DMS79 treated with DMSO at 0.1 percent for 48 hours (cell line): ENCODE measurements at places on chromosomes 12 and 14.

DNA sequence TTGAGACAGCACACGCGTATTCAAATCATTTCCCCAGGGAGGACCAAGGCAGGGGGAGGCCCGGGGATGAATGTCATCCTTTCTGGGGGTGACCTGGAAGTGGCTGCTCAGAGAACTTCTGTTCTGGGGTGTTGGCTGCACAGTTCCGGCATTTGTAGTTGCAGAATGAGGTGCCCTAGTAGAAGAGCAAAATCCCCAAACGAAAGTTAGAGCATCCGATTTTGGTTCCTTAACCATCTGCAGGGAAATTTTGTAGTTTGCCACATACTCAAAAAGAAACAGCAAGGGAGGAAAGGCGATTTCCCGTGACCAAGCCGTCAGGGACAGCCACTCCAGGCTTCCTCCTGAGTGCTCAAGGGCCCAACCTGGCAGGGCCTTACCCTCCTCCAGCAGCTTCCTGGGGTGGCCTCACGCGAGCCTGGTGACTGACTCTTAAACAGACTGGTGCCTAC lies 13.0 kb upstream of the TRAF3 start:
- DNase-seq = peak; percentile 54

DNA sequence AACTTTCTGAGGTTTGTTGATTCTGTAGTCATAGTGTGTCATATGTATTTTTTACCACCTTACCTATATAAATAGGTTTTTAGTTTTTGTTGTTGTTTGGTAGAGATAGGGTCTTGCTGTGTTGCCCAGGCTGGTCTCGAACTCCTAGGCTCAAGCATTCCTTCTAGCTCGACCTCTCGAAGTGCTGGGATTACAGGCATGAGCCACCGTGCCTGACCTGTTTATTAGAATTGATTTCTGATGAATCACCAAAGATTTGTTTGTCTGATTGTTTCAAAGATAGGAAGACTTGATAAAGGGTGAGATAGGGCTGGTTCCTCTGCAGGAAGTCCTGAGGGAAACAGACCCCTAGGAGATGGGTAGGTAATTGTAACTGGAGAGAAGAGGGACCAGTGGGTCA lies 481.6 kb downstream of the PCNX1 start:
- DNase-seq = no peak

- no peak for DNase-seq
Observed at GRCh38 chr12:47164724-47165439, 85.1 kb upstream of the AMIGO2 start.

GRCh38 chr12:51449580-51450246 lies 25.1 kb downstream of the SLC4A8 start:
- no peak for DNase-seq

- DNase-seq = no peak
Observed at GRCh38 chr12:30755395-30755762, 628 bp upstream of the CAPRIN2 start.

DNA sequence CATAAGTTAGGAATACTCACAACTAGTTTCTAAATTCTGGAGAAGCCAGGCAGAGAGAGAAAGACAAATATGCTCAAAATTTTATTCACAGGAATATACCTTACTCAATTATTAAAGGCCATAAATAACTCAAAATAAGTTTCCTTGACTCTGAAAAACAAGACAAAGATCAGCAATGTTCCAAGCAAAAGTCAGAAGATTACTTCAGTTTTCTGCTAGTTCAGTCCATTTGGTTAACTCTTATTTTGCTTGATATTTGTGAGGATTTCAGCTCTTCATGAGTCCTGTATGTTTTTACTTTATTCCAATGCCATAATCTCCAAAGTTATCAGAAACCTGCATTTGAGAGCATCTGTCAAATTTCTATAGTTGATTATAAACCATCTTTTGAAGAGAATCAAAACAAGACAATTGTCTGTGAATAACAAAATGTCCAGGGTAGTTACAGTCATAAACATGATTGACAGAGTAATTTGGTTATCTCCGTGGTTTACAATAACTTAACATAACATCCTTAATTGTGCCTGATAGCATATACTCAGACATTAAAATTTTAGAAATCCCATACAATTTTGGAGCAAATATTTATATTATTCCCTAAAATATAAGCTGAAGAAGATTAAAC lies 17.1 kb downstream of the ASCL4 start:
- DNase-seq = no peak

GRCh38 chr14:100359881-100360280 lies 36.7 kb downstream of the SLC25A47 start:
- DNase-seq = no peak

GRCh38 chr12:93616584-93617101 lies 44.2 kb downstream of the SOCS2 start:
- no peak for DNase-seq

- DNase-seq = no peak
Observed at GRCh38 chr12:54564768-54565167, 15.4 kb downstream of the PDE1B start.

DNA sequence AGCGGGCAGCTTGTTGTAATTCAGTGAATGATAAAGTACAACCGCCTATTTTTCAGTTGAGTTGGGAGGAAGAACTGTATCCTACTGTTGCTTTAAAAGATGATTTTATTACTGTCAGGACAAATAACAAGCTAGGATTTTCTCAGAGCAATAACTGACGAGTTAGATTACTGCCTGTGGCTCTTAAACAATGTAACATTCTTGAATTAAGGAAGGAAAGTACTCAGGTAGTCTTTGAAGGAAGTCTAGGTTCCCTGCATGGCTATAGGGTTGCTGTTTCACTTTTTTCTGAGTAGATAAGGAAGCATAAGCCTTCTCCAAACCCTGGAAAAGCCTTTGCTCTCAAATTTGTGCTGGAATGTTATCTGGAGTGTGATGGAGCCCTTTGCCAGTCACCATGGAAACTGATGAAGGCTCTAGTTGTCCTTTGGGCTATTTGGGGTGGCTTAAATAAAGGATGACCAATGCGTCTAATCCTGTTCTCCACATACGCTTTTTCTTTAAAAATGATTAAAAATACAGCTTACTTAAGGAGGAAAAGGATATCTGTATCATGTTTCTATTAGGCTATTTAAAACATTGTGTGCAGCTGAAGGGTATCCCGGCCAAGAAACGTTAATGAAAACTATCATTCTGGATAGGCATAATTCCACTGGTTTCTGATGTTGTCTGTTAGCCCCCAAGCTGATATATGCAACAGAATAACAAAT lies 17.7 kb downstream of the NUBPL start:
- DNase-seq = no peak

DNA sequence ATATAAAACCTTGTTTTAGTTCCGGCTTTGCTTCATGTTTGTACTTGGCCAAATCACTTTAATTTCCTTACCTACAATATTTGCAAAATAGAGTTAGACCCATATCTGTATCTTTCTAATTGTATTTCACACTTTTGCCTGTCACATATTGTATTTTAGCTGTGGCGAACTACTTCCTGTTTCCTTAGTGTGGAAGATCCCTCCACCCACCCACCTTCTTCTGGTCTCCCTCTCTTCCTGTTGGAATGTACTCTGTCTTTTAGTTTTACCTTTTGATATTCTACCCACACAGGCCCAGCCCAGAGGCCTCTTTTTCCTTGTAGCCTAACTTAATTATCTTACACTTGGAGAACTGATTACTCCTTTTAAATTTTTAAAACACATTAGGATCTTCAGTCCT lies 78.2 kb downstream of the SCN8A start:
- no peak for DNase-seq

- DNase-seq = no peak
Observed at GRCh38 chr12:54442961-54443360, 23.9 kb upstream of the ITGA5 start.

DNA sequence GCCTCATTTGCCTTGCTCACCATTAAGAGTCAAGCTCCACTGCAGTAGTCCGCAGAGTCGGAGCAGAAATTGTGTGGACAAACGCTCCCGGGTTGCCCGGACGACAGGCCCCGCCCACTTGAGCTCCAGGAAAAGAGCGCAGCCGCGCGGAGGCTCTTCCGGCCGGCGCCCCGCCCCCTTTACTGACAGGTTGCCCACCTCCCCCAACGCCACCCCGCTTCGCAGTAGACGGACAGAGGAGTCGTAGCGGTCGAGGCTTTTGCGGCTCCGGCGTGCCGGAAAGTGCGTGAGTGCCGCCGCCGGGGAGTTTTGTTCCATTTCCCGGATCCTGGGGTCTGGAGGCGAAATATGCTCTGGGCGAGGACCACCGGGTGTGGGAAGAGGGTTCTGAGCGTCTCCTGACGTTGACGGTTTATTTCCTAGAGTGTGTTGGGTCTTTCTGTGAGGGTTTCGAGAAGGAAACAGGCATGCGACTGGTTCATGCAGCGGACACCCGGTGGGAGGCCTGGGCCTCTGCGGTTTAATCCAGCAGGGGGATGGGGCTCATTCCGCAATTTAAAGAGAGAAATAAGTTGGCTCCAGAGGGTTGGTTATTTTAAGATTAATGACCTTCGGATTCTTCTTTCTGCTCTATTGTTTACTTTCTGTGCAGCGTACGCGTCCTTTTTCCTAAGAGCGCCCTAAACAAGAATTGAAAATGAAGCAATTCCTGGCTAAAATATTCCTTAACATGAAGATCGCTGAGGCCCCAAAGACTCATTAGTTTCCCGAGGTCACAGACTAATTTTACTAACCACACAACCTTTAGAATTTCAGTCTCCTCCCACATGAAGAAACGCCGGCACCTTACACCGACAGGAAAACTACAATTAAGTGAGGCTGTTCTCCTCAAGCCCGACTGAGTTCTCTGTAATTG lies at the start of the genes DNAI7 and ETFRF1:
Gene DNAI7, minus strand, starts transcription at position 105 of the 916 bp plus-strand sequence. Its CDS starts 82 bp downstream, at position 23.
Gene ETFRF1, plus strand, starts transcription at position 182 of the 916 bp plus-strand sequence. CDS start 8,720 bp downstream, outside the sequence.
- DNase-seq = peak; percentile 93

- DNase-seq = no peak
Observed at GRCh38 chr14:80456209-80456608, 244.9 kb upstream of the DIO2 start.

GRCh38 chr14:87758876-87759275 lies 234.1 kb downstream of the GALC start:
- DNase-seq = no peak

GRCh38 chr12:28780096-28780495 lies 369.0 kb upstream of the FAR2 start:
- no peak for DNase-seq
